Effector CD8-positive, alpha-beta T cell (primary cell): ENCODE measurements at places on chromosomes 11 and 22.

DNA sequence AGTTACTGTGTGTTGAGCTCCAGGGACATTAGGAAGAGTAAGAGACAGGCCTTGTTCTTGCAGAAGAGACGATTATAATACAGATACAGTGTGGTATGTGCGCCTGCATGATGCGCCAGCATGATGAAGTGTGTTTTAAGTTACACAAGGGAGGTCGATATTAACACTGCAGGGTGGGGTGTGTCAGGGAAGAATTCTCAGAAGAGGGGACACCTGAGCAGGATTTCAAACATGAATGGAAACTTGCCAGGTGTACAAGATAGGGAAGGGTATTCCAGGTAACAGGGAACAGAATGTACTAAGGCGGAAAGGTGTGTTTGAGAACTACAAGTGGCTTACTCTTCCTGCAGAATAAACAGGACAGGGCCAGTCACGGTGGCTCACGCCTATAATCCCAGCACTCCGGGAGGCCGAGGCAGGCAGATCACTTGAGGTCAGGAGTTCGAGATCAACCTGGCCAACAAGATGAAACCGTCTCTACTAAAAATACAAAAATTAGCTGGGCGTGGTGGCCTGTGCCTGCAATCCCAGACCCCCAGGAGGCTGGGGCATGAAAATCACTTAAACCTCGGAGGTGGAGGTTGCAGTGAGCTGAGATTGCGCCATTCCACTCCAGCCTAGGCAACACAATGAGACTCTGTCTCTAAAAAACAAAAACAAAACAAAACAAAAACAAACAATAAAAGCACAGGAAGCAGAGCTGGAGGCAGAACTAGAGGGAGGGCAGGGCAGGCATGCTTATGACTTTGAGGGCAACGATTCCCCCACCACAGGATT is 59.0 kb downstream of the SYN3 start:
- DNase-seq: no peak

DNA sequence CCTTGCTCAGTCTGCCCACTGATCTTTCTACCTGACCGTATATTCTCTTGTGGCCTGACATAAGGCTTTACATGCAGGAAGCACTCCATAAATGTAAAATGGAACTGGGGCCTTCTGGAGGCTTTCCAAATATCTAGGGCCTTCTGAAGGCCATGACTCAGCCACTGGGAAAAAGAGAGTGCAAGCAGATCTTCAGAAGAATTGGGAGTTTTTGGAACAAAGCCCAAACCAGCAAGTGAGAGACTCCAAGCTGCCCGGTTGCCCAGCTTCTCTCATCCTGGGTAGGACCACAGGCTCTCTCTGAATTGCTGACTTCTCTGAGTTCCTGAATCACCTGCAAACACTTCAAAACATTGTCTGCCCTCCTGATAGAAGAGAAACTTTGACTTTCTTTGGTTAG is 107.9 kb upstream of the BMAL1 start:
- DNase-seq: no peak

DNA sequence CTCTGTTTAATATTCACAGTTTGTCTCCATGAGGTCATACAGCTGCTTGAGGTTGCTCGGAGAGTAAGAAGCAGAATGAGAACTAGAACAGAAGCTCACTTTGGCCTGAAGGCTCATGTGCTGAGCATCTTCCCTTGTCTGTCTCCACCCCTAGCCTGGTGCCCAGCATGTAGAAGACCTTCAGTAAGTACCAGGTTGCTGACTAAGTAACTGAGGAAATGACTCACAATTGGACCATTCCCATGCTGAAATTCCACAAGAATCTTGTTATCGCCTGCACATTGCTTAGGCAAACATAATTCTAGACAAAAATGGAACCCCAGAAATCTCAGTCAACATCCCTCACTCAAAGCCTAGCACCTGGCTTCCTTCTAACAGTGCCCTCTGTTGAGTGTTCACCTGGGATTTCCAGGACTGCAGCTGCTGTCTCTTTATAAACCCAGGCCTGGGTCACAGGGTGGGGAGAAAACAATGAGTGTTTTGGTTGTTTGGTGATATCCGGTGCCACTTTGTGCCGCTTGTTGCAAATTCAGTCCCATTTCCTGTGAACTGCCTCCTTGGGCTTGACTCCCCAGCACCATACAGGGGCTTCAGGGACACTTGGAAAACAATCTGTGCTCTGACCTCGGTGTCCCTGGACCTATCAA is 406.8 kb downstream of the ETS1 start:
- DNase-seq: no peak

DNA sequence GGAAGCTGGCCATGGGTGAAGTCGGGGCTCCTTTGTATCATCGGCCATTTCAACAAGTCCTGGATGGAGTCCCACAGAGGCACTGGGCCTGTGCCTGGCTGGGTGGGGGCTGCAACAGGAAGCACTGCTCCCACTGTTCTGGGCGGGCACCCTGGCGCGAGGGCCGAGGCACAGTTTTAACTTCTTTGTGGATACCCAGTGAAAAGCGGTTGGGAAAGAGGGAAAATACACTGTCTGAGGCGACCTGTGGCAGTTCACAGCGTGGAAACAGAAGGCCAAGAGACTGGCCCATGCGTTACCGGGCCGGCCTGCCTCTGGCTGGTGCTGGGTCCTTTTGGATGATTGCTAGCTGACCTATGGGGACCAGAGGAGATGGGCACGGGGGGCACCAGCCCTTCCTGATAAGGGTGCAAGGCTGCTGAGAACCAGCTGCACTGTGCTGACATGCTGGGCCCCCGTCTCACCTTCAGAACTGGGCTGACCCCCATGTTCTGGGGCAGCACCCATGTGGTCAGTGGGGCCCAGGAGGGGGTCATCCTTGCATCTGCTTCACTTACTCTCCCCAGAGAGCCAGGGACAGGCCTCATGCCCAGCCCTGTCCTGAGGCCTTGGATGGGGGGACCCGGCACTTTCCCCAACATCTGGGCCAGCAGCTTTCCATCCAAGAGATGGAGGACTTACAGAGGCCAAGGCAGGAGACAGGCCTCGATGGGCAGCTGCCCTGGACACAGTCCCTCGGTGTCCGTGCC is 4.2 kb downstream of the OVOL1 start:
- no peak for DNase-seq

GRCh38 chr22:36341640-36342041 is 46.1 kb downstream of the MYH9 start:
- no peak for DNase-seq

DNA sequence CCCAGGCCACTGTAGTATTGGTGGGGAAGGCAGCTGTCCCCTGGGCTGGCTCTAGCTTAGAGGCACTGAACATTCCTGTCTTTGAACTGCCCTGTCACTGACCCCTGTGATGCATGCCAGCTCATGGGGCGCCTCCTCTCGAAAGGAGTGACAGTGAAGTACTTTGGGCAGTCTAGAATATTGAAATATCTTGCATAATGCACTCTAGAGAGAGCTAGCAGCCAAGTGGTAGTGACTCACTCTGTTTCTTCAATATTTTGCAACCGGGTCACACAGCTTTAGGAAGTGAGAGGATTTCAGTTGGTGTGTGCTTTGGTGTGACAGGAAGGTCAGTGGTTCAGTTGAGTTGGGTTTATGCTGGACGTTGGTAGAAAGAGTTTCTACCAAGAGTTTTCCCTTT is 35.5 kb upstream of the ST14 start:
- DNase-seq: no peak

- DNase-seq: no peak
These were observed 4.7 kb upstream of the TTC36 start for GRCh38 chr11:118522571-118523072.

- no peak for DNase-seq
These were observed 22.8 kb downstream of the TEAD1 start for GRCh38 chr11:12696911-12697581.

DNA sequence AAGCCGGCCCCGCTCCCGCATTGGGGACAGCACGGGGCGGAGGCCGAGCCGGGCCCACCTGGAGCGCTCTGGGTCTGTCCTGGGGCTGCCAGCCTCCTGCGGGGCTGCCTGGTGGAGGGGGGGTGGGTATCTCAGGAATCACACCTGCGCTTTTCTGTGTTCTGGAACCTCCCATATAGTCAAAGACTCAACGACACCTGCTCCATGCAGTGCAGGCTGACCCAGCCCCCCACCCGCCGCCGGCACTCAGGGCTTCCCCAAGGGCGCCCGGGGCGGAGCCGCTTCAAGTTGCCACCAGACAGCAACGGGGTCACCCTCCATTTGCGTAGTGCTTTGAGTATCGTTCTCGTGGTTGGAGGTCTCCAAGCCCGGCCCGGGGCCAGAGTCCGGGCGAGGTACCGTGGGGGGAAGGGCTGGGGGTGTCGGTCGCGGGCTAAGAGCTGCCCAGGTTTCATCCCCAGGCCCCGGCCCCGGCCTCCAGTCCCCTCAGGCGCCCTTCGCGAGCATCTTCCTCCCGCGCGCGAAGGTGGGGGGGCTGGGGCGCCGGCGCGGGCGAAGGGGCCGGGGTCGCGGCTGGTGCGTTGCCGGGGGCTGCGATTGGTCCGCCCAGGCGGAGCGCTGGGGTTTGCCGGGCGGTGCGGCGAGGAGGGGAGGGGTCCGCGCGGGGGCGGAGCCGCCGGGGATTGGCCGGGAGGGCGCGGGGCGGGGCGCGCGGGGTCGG is 6.6 kb downstream of the TSPAN4 start:
- DNase-seq: peak; percentile 14

DNA sequence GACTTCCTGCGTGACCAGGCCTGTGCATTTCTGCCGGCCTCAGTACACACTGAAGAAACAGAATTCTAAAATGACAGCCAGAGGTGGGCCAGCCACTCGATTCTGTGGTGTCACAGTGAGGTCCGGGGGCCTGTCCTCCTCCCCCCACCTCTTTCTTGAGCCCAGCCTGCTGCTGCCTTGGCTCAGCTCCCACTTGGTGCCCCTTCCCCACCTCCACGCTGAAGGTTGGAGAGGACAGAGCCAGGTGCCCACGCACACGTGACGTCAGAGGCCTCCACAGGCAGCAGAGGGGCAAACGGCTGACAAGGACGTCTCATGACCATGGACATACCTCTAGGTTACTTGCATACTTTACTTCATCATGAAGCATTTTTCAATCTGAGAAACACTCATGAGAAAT is 78.0 kb upstream of the SHANK2 start:
- DNase-seq: no peak

DNA sequence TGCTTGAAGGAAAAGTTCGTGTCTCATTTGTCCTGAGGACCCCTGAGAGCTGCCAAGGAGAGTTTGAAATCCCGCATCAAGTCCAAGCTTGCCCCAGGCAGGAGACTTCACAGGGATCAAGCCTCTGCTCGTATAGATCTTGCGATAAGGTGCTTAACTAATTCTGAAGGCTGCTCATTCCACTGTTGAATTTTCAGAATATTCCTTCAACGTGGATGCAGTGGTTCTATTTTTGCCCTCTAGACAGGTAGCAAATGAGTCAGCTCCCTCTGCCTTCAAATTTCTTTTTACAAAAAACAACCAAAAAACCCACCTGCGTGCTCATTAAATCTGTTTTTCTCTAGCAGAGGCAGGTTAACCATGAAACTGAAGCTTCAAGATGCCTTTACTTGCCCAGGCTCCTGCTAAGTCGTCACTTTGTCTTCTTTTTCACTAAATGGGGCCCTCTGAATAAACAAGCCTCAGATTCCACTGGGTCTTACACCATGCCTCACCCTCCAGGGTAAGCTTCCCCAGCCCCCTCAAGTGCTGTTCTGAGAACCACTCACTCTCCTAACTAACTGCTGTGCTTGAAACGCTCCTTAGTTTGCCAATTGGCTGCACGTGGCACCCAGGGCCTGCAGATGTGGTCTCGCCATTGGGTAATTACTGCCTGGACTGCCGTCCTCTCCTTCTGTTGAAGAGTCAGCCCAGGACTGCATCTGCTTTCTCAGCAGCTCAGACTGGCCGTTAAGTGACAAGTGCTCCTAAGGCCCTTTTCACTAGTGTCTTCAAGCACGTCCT is 105.0 kb downstream of the TRPC6 start:
- DNase-seq: no peak

DNA sequence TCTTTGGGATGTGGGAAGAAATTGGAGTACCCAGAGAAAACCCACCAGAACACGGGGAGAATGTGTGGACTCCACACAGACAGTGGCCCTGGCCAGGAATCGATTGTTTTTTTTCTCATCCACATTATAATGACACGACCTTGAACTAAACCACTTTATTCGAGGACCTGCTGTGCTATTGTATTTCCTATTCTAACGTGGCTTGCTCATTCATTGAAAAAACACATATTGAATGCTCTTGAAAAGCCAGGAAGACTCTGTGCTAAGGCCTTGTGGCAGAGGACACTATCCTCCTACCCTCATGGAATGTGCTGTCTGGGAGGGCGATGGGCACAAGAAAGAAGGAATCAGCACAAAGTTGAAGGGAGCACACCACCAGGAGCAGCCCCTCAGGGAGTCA is 9.1 kb upstream of the SREBF2 start:
- DNase-seq: no peak
